ENCODE measurements at places on chromosomes 5 and 9.

- DNase-seq = no peak
Observed at GRCh38 chr5:760363-761058, 24.0 kb downstream of the ZDHHC11B start.

DNA sequence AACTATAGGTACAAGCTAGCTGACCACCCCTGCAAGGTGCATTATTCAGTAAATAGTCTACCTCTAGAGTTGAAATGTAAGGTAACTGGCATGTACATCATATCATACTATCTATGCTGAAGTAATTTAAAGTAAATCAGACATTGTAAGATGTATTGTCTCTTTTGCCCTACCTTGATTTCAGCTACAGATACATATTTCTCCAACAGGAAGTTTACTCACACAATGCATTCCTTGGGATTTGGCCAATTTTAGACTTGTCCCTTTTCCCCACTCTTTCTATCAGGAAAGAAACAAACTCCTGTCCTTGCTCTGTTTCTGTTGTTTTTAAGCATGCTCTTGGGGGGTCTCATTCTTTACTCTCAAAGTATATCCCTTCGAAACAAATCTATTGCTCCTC is 58.5 kb upstream of the TSLP start:
- DNase-seq = no peak

- no peak for DNase-seq
Observed at GRCh38 chr5:61401726-61402125, 69.7 kb downstream of the ZSWIM6 start.

DNA sequence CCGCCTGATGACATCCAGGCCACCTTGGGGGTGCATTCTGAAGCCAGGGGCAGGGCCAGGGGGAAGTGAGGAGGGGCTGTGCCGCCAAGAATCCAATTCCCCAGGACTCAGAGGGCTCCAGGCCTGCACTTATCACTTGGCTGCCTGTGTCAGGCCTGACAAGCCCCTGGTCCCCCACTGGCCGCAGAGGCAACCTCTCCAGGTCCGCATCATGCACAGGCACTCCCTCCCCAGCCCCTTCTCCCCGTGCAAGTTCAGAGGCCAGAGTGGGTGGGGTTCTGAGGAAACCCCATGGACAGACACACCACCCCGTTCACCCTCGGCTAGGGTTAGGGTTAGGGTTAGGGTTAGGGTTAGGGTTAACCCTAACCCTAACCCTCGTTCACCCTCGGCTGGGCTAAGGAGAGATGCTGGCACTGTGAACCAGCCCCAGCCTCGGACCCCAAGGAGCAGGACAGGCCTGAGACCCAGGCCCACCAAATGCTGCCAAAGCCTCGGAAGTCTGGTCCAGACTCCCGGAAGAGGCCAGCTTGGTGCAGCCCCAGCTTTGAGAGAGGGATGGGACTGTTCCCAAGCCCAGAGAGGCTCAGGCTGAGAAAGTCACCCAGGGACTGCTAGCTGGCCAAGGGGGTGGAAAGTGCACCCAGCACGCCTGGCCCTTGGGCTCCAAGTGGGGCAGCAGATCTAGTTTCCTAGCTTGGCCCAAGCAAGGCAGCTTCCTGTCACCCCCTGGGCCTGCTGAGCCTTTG is 4.9 kb downstream of the LCN2 start:
- DNase-seq = no peak

DNA sequence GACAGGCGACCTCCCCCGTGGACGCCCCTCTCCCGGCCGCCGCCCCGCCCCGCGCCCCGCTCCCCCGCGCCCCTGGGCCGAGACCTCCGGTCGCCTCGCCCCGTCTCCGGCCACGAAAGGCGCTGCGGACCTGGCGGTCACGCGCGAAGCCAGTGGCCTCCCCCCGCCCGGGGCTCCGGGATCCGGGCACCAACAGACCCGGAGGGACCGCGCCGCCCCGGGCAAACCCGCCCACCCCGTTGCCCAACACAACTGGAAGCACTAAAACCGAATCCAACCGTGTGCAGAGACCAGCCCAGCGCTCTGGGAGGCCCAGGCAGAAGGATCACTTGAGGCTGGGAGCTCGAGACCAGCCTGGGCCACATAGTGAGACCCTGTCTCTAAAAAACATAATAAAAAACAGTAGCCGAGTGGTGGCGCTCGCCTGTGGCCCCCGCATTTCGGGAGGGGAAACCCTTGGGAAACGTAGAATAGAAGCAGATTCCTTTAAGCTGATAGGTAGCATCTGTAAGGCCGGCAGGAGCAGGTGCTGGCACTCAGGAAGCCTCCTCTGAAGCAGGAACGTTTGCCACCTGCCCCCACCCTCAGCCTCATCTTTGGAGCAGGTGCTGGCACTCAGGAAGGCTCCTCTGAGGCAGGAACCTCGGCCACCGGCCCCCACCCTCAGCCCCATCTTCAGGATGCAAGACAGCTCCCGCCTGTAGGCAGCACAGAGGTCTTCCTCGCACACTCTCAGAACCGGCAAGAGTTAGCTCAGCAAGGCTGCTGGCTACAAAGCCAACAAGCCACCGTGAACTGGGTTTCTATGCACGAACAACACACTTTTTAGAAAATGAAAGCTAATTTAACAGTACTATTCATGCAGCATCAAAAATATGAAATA is 4.6 kb upstream of the SLC9A3 start:
- no peak for DNase-seq

GRCh38 chr5:9544056-9544455 is 1.8 kb downstream of the SEMA5A start:
- DNase-seq = no peak

- no peak for DNase-seq
Observed at GRCh38 chr5:26669523-26669922, 368.9 kb downstream of the CDH9 start.

- no peak for DNase-seq
Observed at GRCh38 chr9:24487250-24487861, 58.3 kb downstream of the IZUMO3 start.

GRCh38 chr9:111754800-111755199 is 39.9 kb downstream of the SHOC1 start:
- DNase-seq = no peak

DNA sequence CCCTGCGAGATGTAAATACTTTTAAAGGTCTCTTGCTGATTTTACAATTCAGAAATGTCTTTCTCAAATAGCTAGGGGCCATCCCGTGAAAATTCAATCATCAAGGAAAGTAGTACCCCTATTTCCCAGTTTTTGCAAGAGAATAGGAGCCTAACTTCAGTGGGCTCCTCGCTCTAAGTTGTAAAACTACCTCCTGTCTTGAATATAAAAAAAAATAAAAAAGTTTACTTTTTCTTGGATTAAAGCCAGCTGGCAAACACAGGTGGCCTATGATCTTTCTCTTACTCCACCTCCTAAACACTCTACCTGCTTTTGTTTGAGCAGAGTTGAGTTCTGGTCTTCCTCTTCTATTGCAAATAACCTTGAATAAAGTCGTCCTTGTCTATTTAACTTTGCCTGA is 79.4 kb downstream of the SLCO4C1 start:
- no peak for DNase-seq

DNA sequence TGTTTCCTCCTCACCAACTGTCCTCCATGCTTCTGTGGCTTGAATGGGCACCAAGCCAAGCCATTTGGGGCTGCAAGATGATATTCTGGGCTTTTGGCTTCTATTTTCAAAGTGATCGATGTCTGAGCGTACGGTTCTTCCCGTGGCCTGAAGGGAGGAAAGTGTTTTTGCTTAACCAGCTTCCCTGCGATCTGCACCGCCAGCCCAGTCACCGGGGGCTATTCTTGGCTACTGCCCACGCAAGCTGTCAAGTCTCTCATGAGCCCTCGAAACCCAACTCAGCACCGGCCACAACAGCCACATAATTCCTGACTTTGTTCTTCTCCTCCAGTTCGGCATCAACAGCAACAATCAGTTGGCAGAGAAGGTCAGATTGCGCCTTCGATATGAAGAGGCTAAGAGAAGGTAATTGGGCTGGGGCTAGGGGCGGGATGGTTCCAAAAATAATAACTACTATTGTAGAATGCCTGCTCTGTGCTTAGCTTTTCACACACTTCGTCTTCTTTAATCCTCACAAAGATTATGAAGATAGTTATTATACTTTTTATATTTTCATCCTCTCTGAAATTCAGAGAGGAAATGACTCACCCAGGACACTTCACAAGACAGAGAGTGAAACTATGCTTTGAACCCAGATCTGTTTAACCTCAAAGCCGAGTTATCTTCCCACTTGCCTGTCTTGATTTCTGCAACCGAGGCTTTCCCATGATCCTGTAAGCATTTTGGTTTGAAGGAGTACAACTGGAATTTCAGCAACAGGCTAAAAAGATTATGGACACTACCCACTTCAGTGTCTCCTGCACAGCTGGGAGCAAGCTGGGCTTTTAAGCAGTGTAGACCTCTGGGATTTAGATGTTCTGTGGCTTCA is 76.4 kb upstream of the RARS1 start:
- DNase-seq = no peak

- no peak for DNase-seq
Observed at GRCh38 chr5:96083361-96083881, 121.8 kb upstream of the ELL2 start.

DNA sequence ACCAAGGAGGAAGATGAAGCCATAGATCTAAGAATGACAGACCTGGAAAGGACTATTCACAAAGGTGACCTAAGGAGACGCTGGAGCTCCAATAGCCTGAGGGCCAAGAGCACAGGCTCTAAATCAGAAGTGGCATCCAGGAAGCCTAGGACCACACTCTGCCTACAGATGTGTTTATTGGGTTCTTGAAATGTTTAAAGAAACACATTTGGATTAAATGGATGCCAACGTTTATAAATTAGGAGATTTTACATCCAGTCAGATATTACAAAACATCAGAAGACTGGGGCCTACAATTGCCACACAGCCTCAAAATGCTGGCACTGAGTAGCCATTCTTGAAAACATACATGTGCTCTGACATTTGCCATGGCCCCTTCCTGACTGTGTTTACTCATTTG is 80.9 kb downstream of the HMHB1 start:
- DNase-seq = no peak

- DNase-seq = no peak
Observed at GRCh38 chr9:111320631-111321030, 9.4 kb downstream of the OR2K2 start.

- no peak for DNase-seq
Observed at GRCh38 chr5:132069561-132069960, 4.0 kb upstream of the CSF2 start.

DNA sequence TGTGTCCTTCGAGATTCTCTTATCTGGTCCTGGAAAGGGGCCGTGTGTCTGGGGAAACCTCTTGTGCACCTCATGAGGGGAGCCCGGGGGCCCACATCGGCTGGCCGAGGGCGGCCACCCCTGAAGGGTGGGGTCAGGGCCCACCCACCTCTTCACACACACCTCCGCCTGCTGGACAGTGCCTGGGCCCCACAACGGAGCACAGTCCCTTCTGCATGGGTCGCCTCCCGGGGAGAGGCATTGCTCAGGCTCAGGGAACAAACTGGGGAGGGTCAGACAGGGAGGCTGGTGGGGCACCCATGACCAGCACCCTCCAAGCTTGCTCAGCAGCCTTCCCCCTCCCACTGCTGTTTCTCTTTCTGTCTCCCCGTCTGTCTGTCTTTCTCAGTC is 1.3 kb upstream of the LRRC14B start:
- no peak for DNase-seq

- no peak for DNase-seq
Observed at GRCh38 chr9:121399883-121400607, 30.0 kb upstream of the STOM start.

DNA sequence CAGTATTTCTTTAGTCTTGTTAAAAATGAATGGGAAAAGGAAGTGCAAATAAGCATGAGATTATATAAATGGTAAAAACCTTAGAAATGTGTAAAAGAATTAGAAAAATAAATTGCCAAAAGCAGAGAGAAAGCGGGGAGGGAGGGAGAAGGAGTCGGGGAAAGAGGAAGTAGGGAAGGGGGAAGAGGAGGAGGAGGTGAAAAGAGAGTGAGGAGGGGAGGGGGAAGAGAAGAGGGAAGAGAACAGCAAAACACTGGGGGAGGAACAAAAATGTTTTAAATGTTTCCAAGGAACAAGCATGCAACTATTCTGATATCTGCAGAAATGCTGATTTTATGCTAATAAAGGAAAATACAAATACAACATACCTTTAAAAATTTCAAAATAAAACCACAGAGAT is 317.5 kb downstream of the PIK3R1 start:
- DNase-seq = no peak

- no peak for DNase-seq
Observed at GRCh38 chr5:77454123-77454522, 38.0 kb downstream of the WDR41 start.

DNA sequence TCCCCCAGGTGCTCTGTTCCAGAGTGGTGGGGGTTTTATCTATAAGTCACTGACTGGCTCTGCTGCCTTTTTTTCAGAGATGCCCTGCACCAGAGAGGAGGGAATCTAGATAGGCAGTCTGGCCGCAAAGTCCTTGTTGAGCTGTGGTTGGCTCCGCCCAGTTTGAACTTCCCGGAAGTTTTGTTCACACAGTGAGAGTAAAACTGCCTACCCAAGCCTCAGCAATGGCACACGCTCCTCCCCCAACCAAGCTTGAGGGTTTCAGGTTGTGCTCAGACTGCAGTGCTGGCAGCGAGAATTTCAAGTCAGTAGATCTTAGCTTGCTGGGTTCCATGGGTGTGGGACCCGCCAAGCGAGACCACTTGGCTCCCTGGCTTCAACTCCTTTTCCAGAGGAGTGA is 1428.6 kb downstream of the MAT2B start:
- DNase-seq = no peak

GRCh38 chr9:112586599-112587155 is 100.0 kb downstream of the KIAA1958 start:
- DNase-seq = no peak

GRCh38 chr9:33044677-33045282 is 19.7 kb downstream of the DNAJA1 start:
- no peak for DNase-seq

- no peak for DNase-seq
Observed at GRCh38 chr5:121218086-121218485, 633.6 kb upstream of the FTMT start.

DNA sequence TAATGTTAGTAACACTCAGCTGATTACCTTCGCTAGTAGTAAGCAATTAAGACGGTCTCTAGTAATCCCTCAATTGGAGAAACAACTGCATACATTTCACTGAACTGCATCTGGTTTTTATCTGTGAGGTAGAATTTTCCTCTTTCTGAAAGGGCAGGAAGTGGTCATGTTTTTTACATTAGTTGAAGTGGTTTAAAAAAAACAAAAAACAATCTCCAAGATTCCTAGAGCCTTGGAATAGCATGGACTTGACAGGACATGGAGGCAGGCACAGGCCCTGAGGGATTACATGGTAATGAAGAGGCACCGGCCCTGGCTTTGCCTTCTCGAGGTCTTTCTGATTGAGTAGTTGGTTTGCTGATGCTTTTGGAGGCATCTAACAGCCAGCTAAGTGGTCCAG is 25.8 kb downstream of the THBS4 start:
- no peak for DNase-seq

DNA sequence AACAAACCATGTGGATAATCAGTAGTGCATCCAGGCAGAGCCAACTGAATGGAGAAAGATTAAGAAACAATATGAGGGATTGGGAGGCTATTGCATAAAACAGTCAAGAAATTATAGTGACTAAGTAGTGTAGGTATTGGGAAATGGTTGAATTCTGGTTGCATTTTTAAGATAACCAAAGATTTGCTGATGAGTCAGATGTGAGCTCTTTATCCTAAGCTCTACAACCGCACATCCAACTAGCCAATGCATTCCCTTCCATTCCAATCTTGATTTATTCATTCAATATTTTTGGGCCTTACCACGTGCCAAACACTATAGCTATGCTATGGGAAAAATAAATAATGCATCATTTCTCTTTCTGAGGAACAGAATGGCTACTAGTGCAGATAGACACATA is 524.5 kb upstream of the RGMB start:
- no peak for DNase-seq

Data from activated T-cell treated with anti-CD3 and anti-CD28 coated beads for 1 hour (primary cell).